T follicular helper cell (primary cell): ENCODE measurements at places on chromosomes 12 and 14.
A peak's percentile ranks its signal among the peaks of the same experiment; 100 is the strongest.

- DNase-seq: no peak
These were observed 28.8 kb downstream of the SENP1 start for GRCh38 chr12:48077111-48077510.

GRCh38 chr14:103186241-103186822 lies 63.1 kb downstream of the TNFAIP2 start:
- no peak for DNase-seq

DNA sequence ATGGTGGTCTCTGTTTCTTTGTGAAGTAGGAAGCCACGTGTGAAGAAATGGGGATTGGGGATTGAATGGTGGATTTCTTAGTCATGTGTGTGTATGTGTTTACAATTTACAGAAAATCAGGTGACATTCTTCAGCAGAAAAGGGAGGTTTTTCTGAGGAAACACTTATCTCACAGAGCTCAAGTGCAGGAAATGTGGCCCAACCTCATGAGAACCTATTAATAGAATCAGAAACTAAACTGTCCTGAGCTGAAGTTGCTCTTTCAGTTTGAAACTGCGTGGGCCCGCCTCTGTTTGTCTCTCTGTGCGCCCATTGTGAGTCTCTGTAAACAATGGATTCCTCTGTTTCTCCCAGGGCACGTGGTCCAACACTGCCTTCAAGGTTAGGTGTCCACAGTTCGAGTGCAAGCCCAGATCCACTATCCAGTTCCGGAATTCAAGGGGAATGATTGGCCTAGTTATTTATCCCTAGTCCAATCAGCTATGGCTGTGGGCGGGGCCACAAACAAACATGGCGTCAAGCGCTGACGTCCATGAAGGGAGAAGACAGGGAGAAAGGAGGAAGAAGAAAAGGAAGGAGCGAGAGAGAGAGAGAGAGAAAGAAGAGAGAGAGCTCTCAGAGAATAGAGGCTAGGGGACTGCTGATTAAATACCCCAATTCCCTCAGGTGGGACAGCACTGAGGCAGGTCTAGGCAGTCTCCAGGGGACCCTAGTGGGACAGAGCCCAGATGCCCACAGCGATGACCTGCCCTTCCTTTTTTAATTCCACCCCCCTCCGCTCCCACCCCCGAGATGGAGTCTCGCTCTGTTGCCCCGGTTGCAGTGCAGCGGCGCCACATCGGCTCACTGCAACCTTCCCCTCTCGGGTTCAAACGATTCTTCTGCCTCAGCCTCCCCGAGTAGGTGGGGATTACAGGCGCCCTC lies 31.4 kb upstream of the C12orf76 start:
- DNase-seq: peak; percentile 54

GRCh38 chr12:49680075-49680474 lies 27.1 kb downstream of the FMNL3 start:
- no peak for DNase-seq

- DNase-seq: no peak
These were observed 13.8 kb downstream of the PCBP2 start for GRCh38 chr12:53465679-53466078.

GRCh38 chr12:53078425-53079225 lies 565 bp downstream of the SPRYD3 start:
- peak; percentile 49 for DNase-seq

GRCh38 chr12:12495536-12495935 lies 67.1 kb downstream of the DUSP16 start:
- no peak for DNase-seq

DNA sequence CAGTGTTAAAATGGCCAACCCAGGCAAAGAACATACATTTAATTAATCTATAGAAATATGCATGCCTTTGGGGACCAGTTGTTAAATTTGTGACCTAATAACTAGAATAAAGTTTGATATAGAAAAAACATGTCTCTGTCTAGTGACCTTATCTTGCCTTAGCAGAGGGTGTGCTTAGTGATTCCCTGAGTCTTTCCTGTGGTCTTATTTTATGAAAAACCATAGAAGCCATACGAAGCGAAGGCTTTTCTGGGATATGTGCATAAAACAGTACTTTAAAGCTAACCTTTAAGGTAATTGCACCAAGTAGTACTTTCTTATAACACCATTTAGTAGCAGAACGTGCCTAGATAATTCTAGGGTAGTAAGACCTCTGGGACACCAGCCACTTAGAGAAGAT lies 379.4 kb downstream of the ZFP36L1 start:
- DNase-seq: no peak

GRCh38 chr14:76963372-76963771 lies 65.1 kb downstream of the IRF2BPL start:
- no peak for DNase-seq

DNA sequence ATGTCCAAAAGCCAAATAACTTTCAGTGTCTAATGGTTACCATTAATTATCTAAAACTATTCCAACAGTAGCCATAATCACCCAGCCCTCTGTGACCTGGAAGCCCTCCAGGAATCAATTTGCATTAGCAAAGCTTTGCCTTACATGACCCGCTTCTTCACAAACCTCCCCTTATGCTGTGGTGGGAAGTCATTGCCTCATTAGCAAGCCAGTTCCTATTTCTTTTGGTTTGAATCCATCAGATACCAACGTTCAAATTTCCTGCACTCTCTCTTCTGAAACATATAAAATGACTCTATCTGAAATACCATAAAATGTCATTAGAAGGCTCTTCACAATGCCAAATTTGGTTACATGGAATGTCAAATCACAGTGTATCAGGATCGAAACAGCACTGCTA lies 268.3 kb upstream of the PRKD1 start:
- DNase-seq: no peak

GRCh38 chr12:90301561-90302133 lies 593.0 kb upstream of the ATP2B1 start:
- DNase-seq: no peak

DNA sequence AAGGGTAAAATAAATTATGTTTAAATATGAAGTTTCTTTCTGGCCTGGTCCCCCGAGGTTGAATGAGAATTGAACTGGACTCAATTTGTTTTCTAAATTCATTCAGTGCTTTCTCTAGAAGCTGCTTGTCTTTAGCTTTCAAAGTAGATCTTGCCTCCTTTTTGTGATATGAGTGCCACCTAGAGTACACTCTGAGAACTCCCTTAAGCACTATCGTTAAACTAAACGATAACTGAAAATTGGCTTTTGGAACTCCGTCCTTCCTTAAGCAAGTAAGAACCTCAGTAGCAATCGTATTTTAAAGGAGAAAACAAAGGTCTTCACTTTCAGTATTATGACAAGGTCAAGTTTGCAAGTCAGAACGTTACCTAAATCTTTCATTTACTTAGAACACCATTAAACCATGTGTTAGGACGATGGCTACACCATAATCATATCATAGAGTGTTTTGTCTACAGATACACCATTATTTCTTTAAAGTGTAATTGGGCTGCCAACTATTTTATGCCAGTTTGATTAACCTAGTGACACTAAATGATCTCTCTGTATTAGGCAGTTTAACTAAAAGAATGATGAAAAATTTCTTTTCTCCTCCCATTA lies 364.8 kb downstream of the SNAPC1 start:
- DNase-seq: no peak

GRCh38 chr14:47120645-47121044 lies 469.1 kb upstream of the RPL10L start:
- no peak for DNase-seq

DNA sequence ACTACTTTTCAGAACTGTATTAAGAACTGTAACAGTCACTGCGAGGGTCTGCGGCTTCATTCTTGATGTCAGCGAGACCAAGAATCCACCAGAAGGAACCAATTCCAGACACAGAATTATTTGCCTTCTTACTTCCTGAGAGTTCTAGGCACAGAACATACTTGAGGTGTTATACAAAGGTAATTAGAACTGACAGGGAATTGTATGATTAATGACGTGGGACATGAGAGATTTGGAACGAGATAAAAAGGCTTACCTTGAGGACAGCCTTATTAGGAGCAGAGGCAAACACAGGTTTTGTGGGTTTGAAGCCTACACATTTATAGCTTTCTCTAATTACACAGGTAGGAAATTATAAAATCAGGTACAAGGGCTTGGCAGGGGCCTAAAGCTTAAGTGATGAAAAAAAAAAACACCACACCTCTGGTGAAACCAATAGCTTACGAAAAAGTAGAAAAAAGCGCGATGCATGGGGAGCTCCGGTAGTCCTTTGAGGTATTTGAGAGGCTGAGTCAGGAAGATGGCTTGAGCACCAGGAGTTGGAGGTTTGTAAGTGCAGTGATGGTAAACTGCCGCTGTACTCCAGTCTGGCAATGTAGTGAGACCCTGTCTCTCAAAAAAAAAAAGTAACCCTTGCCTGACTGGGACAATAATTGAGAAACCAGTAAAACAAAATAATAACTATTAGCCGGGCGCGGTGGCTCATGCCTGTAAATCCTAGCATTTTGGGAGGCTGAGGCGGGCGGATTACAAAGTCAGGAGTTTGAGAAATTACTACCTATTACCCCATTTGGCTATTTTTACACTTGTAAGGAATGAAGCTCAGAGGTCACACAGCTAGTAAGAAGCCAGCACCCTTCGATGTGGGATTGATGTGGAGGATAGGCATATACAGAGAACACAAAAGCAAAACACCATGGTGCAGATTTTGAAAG lies 795 bp upstream of the ACOT2 start:
- no peak for DNase-seq

DNA sequence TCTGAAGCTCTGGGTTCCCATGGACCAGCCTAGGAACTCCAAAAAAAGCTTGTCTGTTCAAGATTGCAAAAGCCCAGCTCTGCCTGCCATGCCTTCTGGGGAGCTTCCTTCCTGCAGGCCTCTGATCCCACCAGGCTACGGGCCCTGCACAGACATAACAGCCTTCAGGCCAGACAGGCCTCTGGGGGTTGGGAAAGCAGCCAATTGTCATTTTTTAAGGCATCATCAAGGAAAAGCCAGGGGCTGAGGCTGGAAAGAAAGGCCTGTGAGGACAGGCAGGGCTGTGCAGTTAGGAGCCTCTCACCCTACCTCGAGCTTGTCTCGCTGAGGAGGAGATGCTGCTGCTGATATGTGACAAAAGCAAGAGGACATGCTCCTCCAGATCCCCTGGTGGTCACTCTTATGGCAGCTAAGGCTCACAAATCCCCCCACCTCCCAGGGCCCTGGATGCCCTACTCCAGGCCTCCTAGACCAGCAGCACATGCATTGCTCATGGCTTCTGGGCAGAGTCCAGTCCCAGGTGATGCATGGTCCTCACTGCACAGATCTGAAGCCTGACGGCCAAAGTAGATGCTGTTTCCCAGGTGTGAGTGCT lies 2.9 kb downstream of the TMEM229B start:
- no peak for DNase-seq

GRCh38 chr12:6958609-6959057 lies 7.5 kb downstream of the PTPN6 start:
- no peak for DNase-seq

- DNase-seq: no peak
These were observed 503.0 kb downstream of the NPAS3 start for GRCh38 chr14:33441633-33442032.

DNA sequence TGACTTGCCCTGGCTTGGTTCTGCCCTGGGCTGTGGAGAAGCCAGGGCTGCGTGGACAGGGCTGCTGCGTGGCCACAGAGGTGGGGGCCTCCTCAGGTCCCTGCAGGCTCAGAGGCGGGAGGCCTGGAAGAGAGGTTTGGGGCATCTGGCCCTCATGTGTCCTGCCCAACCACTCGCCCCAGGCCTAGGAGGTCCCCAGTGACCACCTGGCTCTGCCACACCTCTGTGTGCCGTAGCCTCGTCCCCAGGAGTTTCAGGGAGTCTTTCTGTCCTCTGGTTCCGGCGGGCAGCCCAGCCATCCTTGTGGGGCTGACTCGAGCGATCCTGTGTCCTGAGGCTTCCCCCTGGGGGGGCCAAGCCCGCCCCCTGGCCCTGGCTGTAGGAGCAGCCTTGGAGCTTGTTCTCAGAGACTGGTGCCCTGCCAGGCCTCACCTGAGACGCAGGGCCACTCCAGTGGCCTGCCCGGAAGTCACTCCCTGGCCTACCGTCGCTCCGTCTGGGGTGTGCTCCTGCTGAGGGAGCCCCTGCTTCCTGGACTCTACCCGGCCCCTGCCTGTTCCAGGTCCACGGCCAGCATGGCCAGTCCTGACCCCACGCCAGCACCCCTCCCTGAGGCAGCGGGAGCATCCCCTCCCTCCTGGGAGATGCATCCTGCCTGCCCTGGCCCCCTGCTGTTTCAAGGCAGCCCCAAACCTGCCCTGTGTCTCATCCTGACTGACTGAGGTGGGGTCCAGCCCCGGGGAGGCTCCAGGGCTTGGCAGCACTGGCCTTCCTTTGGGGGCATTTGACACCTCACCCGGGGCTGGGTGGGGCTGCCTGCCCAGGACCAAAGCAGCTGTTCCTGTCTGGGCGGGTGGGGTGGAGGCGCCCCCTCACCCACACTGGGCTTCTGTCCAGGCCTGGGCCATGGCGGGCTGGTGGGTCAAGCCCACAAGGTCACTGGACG lies 13.9 kb downstream of the ASPG start:
- no peak for DNase-seq

GRCh38 chr14:93720981-93721483 lies 67.3 kb downstream of the PRIMA1 start:
- DNase-seq: no peak

GRCh38 chr14:33671556-33671955 lies 279.3 kb downstream of the EGLN3 start:
- DNase-seq: no peak

GRCh38 chr12:110636516-110636915 lies 22.6 kb downstream of the TCTN1 start:
- no peak for DNase-seq

GRCh38 chr12:26359576-26359975 lies 164.2 kb downstream of the SSPN start:
- DNase-seq: no peak

DNA sequence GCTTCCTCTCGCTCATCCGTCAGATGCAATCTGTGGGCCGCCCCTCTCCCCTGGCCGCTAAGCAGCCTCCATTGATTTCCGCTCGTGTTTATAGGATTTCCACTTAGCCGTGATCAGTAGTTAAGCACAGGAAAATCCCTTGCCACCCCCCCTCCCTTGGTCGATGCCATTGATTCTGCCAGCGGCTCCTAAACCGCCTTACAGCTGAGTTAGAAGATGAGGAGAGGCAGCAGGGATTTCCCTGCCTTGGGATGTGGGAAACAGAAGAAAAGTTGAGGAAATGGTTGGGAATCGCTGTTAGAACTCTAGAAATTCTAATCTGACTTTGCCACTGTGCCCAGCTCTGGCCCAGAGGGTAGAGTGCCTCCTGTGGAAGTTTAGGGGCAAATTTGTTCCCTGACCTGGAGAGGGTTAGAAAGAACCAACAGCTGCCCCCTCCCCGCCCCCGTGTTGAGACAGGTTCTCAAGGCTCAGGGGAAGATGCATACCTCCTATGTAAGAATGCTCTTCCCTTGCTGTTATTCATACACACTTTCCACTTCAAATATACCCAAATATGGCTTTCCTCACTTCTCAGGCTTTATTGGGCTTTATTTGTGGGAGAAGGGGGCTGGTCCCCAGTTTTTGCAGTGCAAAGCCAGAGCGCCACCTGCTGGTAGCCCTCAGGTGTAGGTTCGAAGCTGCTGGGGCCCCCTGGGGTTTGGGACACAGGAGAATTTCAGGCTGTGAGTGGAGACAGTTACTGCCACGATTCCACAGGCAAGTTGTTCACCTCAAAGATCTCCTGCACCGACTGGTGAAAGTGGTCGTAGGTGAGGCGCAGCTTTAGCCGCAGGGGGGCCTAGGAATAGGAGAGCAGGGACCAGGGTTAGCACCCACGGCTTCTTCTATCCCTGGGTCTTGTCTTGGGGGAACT lies 3.2 kb downstream of the THTPA start:
- peak; percentile 47 for DNase-seq
